Activated CD4-positive, CD25-positive, alpha-beta regulatory T cell treated with anti-CD3 and anti-CD28 coated beads, Interleukin-2, amount 50 U/mL, for 16 hours (primary cell): ENCODE measurements at places on chromosomes 4 and X.

- no peak for DNase-seq
These were observed 504 bp upstream of the RBM3 start for GRCh38 chrX:48573690-48574269.

GRCh38 chr4:163553146-163553545 lies 58.7 kb downstream of the TMA16 start:
- no peak for DNase-seq

DNA sequence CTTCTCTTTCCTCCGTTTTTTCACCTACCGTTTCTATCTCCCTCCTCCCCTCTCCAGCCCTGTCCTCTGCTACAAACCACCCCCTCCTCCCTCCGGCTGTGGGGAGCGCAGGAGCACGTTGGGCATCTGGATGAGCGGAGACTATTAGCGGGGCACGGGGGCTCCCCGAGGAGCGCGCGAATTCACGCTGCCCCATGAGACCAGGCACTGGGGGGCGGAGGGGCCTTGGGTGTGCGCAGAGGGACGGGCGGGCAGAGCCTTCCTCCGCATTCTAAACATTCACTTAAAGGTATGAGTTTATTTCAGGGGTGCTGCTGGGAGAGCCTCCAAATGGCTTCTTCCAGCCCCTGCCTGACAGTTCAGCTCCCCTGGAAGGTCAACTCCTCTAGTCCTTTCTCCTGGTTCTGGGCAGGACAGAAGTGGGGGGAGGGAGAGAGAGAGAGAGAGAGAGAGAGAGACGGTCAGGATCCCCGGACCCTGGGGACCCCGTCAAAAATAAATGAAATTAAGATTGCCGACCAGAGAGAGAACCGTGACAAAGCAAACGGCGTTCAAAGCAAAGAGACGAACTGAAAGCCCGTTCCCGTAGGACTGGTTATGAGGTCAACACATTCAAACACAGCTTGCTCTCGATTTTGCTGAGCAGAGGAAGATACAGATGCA lies 5.0 kb downstream of the SHOX start:
- DNase-seq: no peak

DNA sequence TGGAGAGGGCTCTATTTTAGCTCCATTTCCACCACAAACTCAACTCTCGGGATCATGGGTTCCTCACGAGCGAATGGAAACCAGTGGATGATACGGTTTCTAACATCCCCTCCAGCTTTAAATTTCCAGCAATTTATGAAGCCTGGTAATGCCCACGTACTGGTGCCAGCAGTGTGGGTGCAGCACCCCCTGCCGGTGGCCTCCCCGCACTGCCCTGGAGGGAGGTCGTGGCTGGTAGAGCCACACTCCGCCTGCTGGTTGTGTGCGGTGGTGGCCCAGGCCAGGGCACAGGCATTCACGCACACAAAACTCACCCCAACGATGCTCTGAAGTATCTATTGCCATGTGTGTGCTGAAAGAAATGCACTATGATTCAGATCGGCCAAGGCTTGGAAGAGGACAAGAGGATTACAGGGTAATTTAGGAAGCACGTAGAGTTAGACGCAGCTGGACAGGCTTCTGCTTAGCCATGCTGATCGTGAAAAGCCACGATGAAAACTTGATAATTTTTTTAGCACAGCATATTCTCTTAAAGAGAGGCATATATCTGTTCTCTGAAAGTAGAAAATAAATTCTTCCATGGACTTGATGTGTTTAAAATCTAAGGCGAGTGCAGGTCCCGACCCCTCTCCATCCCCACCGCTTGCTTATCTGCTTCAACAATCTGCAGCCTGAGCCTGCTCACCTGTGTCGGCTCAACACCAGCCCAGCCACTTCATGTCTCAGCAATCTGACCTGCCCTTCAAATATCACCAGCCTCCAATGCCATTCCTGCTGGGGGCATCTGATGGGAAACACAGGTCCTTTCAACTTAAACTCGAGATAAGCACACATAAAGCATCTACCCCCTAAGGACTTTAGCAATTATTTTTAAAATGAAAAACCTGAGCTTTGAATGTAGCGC lies 59.1 kb downstream of the SCD5 start:
- DNase-seq: no peak
